ENCODE measurements at places on chromosomes 11 and 22.

GRCh38 chr11:36454941-36455631 lies 55.0 kb downstream of the TRAF6 start:
- H3K27ac ChIP-seq = no peak overlapping the region
- peaks cover 28% of the 10 kb centered on the region for H3K4me1 ChIP-seq
- H3K4me3 ChIP-seq = no peak overlapping the region
- no peaks in the 10 kb centered on the region for H3K36me3 ChIP-seq
- DNase-seq = no peak
- H3K27me3 ChIP-seq = no peaks in the 10 kb centered on the region

DNA sequence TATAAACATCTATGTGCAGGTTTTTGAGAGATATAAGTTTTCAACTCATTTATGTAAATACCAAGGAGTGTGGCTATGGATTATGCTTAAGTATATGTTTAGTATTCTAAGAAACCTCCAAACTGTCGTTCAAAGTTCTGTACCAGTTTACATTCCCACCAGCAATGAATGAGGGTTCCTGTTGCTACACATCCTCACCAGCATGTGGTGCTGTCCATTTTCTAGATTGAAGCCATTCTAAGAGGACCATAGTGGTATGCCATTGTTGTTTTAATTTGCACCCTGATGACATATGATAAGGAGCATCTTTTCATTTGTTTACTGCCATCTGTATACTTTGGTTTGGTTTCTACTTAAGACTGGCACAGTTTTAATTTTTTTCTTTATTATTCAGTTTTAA lies 2097.9 kb downstream of the LRRC4C start:
- H3K4me1 ChIP-seq = peaks cover 4% of the 10 kb centered on the region
- no peak for DNase-seq
- no peaks in the 10 kb centered on the region for H3K36me3 ChIP-seq
- H3K4me3 ChIP-seq = no peak overlapping the region
- no peak overlapping the region for H3K27ac ChIP-seq

DNA sequence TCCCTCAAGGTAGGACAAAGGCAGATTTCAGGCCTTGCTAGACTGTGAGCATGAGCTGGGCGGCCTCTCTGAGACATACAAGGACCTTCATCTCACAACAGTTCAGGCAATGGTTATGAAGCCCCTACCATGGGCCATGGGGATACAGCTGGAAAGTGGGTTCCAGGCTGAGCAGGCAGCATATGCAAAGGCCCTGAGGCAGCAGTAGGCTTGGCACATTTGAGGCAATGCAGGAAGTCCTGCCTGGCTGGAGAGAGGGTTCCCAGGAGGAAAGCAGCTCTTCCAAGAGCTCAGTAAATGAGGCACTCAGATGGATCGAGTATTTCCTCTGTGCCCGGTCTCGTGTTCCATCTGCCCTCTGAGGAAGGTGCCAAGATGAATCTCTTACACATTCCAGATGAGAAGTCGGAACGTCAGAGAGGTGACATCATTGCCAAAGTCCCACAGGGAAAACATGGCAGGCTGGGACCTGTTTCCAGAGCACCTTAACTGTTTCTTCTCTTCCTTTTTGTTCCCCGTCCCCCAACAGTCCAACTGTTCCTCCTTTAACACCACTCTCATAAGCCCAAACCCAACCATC lies 388.6 kb downstream of the MN1 start:
- no peak for DNase-seq
- no peak overlapping the region for H3K4me3 ChIP-seq
- H3K27ac ChIP-seq = no peak overlapping the region
- no peaks in the 10 kb centered on the region for H3K36me3 ChIP-seq
- H3K27me3 ChIP-seq = no peaks in the 10 kb centered on the region

- H3K36me3 ChIP-seq = no peaks in the 10 kb centered on the region
- no peak overlapping the region for H3K4me3 ChIP-seq
- no peaks in the 10 kb centered on the region for H3K27me3 ChIP-seq
- H3K27ac ChIP-seq = no peak overlapping the region
- no peaks in the 10 kb centered on the region for H3K4me1 ChIP-seq
- DNase-seq = no peak
These were observed 50.4 kb downstream of the FCHSD2 start for GRCh38 chr11:73091521-73092305.

DNA sequence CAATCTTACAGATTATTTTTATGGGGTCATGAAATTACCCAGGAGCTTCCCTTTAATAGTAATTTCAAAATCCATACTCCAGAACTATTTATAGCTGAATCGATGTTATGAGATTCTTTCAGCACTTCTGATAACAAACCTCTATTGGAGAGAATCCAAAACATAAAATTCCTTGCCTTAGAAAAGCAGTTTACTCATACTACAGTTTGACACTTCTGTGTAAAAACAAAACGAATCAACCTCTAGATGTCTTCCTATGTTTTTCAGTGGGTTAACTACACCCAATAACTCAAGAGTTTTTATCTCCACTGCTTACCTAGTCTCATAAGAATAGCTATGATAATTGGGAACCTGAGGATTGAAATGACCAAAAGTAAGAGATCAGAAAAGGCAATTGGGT lies 35.6 kb downstream of the KIF18A start:
- no peaks in the 10 kb centered on the region for H3K27me3 ChIP-seq
- H3K27ac ChIP-seq = no peak overlapping the region
- no peak for DNase-seq
- H3K4me1 ChIP-seq = no peaks in the 10 kb centered on the region
- no peak overlapping the region for H3K4me3 ChIP-seq

DNA sequence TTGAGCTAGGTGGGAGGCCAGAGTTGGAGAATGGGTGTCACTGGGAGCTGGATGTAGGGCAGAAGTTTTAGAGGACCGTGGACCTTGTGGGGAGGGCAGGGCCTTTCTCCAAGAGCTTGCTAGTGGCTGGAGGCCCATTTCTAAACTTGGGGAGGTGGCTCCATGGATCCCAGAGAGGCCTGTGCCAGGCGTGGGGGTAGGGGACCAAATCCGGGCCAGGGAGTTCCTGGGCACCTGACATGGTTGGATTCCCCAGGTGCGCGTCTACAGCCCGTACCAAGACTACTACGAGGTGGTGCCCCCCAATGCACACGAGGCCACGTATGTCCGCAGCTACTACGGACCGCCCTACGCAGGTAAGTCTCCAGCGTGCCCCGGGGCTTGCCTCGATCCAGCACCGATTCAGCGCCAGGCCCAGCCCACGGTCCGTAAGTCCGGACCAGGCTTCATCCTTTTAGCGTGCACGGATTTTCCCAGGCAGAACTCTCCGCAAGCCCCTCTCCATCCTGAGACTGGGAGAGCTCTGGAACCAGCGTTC lies 14.2 kb downstream of the PLEKHB1 start:
- H3K27me3 ChIP-seq = no peaks in the 10 kb centered on the region
- no peaks in the 10 kb centered on the region for H3K36me3 ChIP-seq
- H3K4me1 ChIP-seq = peaks cover 5% of the 10 kb centered on the region
- H3K27ac ChIP-seq = no peak overlapping the region
- no peak overlapping the region for H3K4me3 ChIP-seq
- no peak for DNase-seq
